ENCODE measurements at places on chromosomes 4 and X.

DNA sequence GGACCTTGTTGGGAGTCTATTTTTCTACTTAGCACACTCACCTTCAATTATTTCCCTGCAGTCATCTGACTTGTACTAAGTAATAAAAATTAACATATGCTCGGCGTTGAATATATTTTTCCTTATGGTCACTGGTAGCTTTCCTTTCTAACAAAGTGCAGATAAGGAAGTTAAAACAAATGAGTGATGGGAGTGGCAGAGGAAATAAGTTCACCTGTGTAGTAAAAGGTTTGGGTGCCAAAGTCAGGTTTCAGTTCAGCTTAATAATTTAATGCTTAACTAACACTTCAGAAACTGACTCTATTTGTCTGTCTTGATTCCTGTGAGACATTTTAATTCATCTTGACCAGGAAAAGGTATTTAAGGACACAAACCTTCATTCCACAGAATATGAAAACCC is 184.4 kb downstream of the PCDH7 start:
- DNase-seq = no peak

DNA sequence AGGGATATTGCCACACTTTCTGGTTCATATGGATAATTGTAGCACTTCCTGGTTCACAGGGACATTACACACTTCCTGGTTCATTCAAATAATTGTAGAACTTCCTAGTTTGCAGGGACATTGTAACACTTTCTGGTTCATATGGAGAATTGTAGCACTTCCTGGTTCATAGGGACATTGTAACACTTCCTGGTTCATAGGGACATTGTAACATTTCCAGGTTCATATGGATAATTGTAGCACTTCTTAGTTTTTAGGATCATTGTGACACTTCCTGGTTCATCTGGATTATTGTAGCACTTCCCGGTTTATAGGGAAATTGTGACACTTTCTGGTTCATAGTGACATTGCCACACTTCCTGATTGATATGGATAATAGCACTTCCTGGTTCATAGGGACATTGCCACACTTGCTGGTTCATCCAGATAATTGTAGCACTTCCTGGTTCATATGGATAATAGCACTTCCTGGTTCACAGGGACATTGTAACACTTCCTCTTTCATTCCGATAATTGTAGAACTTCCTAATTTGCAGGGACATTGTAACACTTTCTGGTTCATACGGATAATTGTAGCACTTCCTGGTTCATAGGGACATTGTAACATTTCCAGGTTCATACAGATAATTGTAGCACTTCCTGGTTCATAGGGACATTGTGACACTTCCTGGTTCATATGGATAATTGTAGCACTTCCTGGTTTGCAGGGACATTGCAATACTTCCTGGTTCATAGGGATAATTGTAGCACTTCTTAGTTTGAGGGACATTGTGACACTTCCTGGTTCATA is 59.2 kb upstream of the CD99 start:
- no peak for DNase-seq

- no peak for DNase-seq
These were observed 47.6 kb downstream of the SH3KBP1 start for GRCh38 chrX:19839770-19840254.

GRCh38 chr4:55258152-55258865 is 87.7 kb upstream of the SRD5A3 start:
- DNase-seq = no peak

DNA sequence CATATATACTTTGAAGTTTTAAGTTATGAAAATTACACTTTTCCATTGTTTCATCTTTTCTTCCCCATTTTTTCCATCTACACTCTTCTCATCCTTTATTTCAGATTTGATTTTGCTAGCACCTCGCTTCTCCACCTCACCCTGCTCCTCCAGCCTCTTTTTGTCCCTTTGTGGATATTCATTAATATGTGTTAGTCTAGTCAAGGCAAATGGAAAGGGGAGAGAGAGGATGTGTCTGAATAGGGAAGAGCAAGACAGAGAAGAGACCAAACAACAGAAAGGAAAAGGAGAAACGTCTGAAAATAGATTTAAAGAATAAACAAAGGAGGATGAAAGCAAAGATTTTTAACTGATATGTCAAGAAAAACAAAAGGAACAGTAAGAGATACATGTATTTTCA is 24.1 kb downstream of the GPM6A start:
- DNase-seq = no peak

DNA sequence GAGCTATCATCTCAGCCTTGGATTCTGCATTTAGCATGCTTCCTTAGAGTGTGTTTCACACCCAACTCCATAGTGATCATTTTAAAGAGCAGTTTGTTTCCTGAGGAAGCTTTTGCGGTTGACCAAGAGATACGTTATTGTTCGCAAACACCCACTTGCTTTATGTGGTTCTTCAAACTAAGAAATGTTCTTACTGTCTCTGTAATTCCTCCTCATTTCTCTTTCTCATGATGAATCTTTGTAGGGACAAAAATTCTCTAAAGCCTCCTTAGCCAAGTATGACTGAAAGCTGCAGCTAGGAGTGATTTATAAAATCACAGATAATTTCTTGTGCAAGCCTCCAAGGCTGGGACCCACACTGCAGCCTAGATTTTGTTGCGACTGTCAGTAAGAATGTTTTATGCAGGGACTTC is 10.0 kb downstream of the TNIP3 start:
- no peak for DNase-seq

DNA sequence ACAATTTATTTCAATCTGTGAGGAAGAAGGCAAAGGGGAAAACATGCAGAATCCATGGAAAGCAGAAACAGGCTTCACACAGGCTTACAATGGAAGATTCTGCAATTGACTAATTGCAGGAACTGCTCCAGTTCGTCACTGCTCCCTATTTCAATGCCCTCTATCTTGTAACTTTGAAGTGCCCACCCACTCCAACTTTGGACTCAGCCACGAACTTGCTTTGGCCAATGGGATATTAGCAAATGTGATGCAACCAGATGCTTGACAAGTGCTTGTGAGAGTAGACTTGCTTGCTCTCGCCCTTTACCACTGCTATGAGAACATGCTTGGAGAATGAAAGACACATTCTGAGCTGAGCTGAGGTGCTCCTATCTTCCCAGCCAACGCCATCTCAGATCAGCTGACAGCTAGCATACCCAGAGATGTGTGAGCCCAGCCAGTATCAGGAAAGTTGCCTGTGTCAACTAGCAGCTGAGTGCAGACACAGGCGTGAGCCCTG is 105.7 kb upstream of the PTCHD1 start:
- no peak for DNase-seq

GRCh38 chr4:169103966-169104412 is 93.9 kb upstream of the CBR4 start:
- no peak for DNase-seq

DNA sequence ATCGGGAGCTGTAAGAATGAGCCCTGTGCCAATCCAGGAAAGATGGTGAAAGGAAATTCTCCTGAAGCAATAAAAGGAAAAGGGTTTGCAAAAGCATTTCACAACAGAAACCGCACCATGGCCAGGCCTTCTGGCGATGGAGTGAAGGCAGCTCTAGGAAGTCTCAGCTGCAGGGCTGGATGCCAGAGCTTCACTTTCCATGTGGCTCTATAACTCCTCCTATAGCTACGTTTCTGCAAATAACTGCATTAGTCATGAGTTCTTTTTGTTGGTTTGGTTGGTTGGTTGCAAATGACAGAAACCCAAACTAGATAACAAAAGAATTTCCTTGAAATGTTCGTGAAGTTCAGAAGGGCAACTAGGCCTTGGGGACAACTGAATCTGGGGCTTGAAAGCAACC is 84.6 kb downstream of the RELL1 start:
- DNase-seq = peak; percentile 82

DNA sequence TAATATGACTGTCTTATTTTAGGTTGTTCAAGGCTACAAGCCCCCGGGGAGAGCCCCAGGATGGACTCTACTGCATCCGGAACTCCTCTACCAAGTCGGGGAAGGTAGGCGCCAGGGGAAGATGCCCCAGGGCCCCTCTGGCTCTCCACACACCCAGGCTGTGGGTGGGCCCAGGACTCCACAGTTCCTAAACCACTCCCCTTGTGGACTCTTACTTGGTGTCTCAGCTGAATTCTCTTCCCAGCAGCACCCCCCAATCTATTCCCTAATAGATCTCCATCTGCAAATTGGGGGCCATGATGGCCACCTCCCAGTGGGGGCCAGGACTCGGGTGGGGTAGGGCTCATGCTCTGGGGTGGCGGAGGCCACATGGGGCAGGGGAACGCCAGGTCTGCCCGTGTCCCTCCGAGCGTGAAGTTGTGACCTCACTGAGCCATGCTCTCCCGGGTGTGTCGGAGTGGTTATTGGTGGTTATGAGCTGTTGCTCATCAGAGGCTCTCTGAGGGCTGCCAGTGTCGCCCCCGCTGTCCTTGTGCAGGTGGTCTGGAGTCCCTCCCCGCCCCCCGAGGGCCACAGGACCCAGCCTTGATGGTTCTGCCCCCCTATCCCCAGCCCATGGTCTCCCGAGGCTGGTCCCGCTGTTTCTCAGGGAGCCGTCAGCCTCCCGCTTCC is 11.2 kb upstream of the ADD1 start:
- no peak for DNase-seq

DNA sequence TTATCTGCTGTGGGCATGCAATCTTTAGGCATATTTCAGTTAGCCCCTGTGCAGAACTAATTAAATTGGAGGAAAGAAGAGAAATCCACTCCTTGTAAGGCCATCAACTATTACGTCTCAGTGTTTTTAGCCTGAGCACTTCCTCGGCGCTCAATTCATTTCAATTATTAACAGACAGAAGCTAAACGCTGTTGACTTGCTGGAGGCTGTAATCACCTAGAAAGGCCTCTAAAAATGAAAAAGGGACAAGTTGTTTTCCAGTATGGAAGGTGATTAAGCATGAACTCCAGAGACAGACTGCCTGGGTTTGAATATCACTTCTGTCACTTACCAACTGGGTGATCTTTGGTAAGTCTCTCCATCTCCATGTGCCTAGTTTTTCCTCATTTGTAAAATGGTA is 59.6 kb downstream of the LEF1 start:
- no peak for DNase-seq

DNA sequence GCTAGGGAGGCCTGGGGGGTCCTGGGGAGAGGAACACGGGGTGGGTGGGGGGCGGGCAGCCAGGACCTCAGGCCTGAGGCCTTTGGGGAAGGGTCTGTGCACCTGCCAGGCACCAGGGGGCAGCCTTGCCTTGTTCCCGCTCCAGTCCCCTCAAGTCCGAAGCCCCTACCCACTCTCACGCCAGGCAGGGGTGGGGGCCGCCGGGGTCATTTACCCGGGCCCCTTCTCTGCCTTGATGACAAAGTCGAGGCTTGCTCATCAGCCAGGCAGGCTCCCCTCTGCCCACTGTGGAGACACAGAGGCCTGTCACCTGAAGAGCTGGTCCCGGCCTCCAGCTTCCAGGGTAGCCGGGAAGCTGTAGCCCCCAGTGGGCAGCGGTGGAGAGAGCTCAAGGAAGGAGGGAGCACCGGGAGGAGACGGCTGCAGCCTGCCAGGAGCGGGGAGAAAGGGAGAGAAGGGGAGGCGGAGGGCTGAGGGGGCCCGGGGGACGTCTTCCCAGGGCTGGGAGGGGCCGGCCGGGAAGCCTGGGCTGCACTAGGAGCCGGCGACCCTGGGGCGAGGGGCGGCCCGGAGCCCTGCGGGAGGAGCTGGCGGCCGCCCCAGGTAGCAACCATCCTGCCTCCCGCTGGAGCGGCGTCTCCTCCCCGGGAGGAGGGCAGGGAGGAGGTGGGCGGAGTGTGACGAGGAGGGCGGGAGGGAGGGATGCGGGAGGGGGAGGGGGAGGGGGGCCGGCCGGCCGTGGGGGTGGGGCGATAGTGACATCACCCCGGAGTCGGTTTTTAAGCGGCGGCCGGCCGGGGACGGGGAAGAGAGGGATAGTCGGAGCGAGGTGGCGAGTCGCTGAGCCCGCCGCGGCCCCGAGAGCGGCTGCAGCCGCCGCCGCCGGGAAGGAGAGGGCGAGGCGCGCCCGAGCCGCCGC is at the start of gene SLC6A8:
TSS of gene SLC6A8 (plus strand) at position 806 of the 919 bp plus-strand sequence. CDS start 649 bp downstream, outside the sequence.
- peak; percentile 19 for DNase-seq

DNA sequence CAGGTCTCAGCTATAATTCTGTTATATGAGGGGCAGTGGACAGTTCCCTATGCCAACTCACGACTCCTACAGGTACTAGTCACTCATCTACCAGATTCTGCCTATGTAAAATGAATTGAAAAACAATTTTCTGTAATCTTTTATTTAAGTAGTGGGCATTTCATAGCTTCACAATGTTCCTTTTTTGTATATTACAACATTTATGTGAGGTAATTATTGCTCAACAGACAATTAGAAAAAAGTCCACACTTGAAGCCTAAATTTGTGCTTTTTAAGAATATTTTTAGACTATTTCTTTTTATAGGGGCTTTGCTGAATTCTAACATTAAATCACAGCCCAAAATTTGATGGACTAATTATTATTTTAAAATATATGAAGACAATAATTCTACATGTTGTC is 20.4 kb downstream of the EREG start:
- DNase-seq = no peak

- no peak for DNase-seq
These were observed 153.7 kb downstream of the FBXW7 start for GRCh38 chr4:152382057-152382785.

DNA sequence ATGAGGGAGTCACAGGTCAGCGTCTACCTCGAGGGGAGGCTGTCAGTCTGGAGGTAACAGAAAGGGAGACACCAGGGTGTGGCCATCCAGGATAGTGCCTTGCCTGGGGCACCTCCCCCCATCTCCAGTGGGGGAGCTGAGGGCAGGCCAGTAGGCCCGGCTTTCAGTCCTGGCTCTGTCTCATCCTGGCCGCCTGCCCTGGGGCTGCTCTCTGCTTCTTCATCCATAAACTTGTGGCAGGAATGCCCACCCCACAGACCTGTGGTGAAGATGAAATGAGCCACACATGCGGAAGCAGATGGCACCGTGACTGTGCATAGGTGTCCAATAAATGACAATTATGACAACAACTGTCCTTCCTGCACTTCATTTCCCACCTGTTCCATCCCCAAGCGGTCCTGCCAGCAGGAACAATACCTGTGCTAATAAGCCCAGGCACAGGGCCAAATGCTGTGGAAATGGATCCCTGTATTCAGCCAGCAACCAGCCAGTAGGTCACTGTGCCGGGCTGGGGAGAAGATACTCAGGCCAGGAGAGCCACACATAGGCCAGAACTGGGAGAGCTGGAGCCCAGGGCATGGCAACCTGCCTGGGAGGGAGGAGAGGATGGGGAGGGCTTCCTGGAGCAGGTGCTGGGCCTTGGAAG is 30.2 kb downstream of the TRO start:
- DNase-seq = no peak
